ENCODE measurements at places on chromosomes 7 and 10.

DNA sequence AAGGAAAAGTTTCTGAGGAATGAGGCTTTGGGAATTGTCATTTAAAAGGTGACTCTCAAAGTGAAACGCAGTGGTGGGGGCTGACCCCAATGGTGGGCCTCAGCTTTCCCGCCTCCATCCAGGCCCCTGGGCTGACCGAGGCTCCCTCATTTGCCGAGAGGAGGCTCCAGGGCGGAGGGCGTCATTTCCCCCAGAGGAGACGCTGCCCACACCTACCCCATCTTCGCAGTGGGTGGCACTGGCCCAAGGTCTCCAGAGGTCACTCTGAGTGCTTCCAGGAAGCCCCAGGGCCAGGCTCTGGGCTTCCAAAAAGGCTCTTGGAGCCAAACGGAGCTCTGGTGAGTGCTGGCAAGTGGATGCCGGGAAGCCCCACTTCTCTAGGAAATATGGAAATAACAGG is 38.0 kb downstream of the TCERG1L start:
- DNase-seq, result no peak

DNA sequence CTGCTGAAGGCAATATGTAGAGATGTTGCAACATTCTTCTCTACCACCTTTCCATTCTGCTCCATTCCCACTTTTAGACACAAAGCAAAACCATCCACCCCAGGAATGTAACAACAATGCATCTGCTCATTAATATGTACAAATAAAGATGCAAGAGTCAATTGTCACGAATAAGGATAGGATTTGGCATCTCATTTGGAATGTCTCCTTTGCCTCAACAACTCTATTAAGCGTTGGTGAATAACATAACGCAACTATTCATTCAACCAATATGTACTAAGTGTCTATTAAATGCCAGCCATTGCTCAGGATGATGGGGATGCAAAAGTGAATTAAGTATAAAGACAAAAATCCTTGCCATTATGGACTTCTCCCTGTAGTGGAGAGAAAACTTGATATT is 152.1 kb downstream of the JAZF1 start:
- no peak for DNase-seq

DNA sequence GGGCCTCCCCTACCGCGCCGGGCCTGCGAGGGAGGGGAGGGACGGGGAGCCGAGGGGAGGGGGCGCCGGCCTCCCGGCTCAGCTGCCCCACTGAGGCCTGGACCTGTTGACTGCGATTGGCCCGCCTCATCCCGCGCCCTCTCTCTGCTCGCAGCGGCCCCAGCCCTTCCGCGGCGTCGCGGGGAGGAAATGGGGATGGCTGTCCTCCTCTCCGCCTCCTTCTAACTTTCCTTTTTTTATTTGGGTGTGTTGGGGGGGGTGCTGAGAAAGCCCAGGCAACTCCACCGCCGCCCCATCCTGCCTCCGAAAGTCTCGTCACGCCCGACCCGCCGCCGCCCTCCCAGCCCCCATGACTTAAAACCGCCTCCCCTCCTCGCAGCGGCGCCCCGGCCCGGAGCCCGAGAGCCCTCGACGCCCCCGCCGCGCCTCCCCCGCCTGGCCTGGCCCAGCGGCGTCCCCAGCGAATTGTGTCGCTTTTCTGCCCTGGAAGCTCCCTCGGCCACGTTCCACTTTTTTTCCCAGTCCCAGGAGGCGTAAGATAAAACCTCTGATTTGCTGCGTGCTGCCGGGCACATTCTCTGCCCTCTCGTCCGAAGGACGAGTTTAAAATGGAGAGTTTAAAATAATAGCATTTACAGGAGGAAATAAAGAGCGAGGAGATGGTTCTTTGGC is 842 bp upstream of the SKIDA1 start:
- peak; percentile 44 for DNase-seq

GRCh38 chr7:111232249-111233084 is 141.5 kb downstream of the LRRN3 start:
- DNase-seq, result no peak

DNA sequence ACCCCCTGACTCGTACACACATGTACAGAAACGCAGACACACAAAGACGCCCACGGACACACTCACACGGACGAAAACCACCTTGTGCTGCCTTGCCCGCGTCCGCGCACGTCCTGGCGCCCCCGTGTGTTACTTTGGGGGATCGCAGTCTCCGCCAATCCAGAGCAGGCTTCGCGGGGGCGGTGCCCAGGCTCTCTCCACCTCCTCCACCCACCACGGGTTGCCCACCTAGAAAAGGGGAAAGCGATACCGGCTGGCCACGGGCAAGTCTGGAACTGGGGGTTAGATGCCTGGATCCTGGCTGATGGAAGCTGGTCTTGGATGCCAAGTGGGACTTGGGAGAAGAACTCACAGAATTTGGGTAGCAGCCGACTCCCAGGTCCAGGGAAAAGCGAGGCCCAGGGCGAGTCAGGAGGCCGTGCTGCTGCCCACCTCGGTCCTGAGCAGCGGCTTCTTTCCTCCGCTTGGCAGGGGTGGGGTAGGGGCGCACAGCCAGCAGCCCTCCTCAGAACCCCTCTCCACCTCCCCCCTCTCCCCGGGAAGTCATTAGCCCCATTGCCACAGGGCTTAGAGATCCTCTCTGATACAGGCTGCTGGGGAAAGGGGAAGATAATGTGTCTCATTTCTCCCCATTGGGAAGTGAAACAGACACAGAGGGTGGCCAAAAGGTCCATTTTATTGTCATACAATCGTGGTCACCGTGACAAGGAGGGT is 4.6 kb upstream of the VGF start:
- peak; percentile 79 for DNase-seq

DNA sequence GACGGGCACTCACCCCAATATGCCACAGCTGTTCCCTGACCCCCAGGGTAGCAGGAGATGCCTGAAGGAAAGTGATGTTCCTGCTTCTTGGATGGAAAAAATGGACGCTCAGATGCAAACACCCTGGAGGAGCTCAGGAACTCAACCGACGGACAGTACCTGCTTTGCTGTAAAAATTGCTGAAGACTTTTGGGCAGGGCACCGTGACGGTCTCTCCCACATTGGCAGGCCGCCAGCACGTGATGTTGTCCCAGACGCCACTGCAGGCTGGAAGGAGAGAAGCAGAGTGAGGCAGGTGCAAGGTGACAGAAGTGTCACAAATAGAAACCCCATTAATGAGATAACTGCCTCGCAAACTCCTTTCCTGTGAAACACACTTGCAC is 35.0 kb downstream of the VIPR2 start:
- DNase-seq, result no peak

DNA sequence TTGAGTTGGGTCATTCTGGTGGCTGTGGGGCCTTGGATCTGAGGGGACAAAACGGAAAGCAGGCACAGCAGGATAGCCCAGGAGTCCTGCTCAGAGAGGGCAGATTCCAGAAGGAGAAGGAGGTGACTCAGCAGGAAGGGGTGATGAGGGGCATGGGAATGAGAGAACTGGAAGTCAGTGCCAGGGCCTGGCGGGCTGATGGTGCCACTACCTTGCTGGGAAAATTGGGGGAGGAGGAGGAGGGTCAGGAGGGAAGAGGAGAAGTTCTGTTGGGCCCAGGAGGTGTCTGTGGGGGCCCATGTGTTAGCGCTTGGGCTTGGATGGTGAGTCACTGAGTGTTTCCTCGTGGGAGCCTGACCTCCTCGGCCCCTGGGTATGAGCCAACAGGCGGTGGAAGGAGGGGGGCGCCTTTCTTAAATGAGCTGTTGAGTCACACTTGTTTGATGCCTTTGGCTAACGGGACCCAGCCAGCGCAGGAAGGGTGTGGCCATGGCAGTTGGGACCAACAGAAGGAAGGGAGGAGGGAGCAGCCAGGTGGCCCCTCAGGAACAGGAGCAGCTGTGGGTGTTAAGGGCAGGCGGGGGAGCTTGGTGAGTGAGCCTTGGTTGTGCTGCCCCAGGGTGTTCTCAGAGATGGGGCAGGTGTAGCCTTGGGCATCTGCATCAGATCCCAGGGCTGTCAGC is 130.0 kb upstream of the BTBD16 start:
- no peak for DNase-seq

- DNase-seq, result no peak
Measured at GRCh38 chr10:86229811-86230556, 136.6 kb downstream of the GRID1 start.
